ENCODE measurements at places on chromosomes 7 and 10.
A peak's percentile ranks its signal among the peaks of the same experiment; 100 is the strongest.

DNA sequence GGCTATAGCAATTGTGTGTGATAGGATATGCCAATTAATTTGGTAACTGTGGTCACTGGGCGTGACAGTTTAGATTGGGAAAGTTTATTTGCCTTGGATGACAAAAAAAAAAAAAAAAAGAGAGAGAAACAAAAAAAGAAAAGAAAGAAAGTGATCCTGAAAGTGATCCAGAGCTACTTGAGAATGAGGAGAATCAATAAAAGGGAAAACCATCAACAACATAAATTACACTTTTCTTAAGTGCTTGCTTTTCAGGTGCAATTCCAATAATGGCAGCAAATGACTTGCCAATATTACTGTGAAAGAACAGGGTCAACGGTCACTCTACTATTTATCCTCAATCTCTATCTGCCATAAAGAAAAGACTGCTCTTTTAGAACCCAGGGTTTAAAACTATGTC is 191.8 kb upstream of the SEMA3C start:
- ATAC-seq, result no peak

- no peak for ATAC-seq
Observed at GRCh38 chr7:27631391-27631790, 31.3 kb downstream of the HIBADH start.

- ATAC-seq, result no peak
Observed at GRCh38 chr10:69742928-69743602, 58.6 kb upstream of the COL13A1 start.

DNA sequence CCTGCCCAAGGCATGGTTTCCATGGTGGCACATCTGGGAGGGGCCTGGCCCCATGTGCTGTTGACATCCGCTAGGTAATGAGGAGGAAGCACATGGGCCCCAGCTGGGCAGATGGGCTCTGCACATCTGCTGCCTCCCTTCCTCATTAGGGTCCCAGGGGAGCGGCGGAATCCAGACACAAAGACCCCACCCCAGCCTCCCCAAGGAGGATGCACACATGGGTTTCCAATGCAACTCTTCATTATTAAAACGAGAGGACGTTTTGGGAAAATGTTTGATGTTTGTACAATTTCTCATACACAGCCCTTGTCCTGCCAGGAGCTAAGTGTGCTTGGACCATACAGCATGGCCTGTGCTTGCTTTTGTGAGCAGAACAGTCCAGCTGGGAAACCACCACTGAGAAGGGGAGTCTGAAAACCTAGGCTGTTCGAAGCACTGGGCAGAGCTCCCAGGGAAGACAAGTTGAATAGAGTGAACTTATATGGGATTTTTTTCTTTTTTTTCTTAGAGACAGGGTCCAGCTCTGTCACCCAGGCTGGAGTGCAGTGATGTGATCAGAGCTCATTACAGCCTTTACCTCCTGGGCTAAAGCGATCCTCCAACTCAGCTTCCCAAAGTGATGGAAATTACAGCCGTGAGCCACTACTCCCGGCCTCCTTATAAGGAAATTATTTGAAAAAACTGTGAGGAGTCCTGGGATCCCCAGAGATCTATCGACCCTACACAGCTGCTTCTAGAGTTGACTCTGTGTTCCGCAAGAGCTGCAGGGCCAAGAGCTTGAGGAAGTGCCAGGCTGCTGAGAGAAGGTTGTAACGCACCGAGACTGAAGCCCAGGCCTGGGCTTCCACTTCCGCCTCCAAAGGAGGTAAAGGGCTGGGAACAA is 23.4 kb downstream of the FAM107B start:
- ATAC-seq, result no peak

- ATAC-seq, result no peak
Observed at GRCh38 chr10:130188195-130189175, 52.3 kb downstream of the GLRX3 start.

GRCh38 chr10:67837541-67838314 is at the start of gene DNAJC12:
DNAJC12 (minus strand) TSS chr10:67838188; CDS start chr10:67838011, 177 bp downstream.
- peak; percentile 41 for ATAC-seq

GRCh38 chr7:79124331-79124730 is 329.1 kb downstream of the MAGI2 start:
- no peak for ATAC-seq

DNA sequence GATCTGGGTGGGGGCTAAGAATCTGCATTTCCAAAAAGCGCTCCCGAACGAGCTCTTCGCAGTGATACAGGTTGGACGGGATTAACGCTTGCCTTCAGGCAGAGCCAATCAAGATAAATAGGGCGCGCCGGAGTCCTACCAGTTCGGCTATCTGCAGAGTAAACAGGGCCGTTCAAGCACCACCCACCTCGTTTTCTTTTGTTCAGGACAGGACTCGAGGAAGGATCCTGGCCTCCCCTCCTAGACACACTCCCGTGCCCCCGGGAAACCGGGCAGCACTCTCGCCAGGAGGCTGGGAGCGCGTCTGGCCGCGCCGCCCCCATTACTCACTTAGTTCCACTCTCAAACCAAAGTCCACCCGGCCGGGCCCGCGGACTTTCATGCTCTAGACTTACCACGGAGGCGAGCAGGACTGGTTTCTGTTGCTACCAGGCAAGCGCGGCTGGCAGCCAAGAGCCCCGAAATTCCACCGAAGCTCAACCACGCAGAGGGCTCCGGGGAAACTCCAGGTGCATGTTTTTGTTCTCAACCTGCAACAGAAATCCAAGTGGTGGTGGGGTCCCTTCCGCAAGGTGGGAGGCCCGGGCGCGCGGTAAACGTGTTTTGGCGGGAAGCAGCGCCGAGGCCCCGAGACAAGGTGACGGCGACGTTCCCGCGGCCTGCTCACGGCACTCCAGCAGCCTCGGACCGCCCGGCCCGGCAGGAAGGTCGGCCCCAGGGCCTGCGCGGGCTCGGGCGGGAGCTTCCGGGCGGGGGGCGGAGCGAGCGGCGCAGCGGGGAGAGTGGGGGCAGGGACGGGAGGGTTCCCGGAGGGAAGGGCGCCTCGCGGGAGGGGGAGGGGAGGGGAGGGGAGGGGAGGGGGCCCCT is 12.7 kb downstream of the HNRNPF start:
- peak; percentile 48 for ATAC-seq

DNA sequence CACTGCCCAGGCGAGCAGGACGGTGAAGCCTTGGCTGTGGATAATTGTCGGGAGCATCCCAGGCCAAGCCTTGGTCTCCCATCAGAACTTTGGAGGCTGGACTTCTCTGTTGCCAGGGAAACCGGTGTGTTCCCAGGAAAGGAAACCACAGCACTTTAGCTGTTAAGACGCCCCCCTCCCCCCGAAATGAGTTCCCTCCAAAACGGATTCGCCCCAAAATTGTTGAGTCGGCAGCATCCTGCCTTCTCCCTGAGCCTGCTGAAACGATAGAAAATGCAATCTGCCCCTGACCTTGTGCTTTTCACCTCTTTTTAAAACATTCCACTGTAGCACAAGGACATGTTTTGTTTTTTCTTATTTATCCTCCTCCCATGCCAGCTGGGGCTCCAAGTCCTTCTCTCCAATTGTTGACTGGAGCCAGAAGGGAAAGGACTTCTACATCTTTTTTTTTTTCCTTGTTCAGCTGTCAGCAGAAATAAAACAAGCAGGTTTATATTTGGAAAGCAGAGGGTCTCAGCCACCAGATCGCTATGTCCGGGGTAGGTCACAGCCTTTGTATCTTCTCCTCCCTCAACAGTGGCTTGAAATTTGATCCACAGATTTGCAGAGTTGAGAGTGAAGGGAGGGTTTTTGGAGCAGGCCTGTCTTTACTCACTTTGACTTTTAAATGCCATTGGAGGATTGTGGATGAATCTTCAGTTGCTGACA is 116.5 kb downstream of the ZMIZ1 start:
- no peak for ATAC-seq

GRCh38 chr10:78992333-78992732 is 76.4 kb upstream of the ZMIZ1 start:
- peak; percentile 29 for ATAC-seq

- ATAC-seq, result no peak
Observed at GRCh38 chr10:107618504-107618994, 454.0 kb upstream of the SORCS1 start.

DNA sequence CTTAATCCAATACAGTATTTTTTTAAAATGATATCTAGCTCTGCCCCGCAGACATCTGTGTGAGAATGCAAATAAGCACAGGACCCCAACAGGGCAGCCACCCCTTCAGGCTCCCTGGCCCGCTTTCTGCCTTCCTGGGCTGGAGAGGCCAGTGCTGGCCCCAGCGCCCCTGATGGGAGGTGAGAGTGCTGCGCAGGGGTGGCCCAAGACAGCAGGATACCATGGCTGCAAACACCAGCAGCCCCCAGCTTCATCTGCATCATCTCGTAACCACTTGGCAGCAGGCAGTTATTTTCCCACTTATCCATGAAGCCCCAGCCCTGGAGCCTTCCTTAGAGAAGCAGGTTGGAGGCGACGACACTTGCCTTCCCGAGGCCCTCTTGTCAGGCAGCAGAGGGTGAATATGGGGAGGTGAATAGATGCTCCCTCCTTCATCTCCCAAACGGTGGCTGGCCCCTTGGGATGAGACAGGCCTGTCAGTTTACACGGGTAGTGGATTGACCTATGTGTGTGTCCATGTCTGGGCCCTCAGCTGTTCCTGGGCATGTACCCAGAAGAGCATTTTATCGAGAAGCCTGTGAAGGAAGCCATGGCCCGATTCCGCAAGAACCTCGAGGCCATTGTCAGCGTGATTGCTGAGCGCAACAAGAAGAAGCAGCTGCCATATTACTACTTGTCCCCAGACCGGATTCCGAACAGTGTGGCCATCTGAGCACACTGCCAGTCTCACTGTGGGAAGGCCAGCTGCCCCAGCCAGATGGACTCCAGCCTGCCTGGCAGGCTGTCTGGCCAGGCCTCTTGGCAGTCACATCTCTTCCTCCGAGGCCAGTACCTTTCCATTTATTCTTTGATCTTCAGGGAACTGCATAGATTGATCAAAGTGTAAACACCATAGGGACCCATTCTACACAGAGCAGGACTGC is 71.2 kb downstream of the ALOX5 start:
- ATAC-seq, result no peak
